Spleen (tissue), 13 donors: ENCODE measurements at places on chromosomes 3 and 15. TPM values are rescaled to one million over a fixed set of nuclear protein-coding genes. Genes with fewer than 3 reads are reported as not detected.

DNA sequence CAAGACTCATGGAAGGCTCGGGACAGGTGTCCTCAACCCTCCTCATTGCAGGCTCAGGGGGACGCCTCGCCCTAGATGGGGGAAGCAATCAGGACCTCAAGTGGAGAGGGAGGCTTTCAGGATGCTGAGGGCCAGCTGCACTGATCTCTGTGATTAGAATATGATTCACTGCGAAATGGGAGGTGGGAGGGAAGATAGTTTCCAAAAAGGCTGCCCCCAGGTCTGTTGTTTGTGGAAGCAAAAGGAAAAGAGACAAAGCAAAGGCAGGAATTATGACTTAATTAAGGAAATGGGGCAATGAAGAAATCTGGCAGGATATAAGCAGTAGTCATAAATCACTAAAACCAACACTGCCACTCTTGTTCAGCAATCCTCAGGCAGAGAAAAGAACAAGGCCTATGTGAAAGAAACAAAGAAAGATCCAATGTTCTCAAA lies 85.6 kb upstream of the ABHD17C start:
- no peak for DNase-seq

- peak; percentile 73 for DNase-seq
Observed at GRCh38 chr3:10357592-10358308, 36.8 kb upstream of the SEC13 start.

GRCh38 chr15:101210466-101210865 lies 41.4 kb downstream of the CHSY1 start:
- DNase-seq = no peak

DNA sequence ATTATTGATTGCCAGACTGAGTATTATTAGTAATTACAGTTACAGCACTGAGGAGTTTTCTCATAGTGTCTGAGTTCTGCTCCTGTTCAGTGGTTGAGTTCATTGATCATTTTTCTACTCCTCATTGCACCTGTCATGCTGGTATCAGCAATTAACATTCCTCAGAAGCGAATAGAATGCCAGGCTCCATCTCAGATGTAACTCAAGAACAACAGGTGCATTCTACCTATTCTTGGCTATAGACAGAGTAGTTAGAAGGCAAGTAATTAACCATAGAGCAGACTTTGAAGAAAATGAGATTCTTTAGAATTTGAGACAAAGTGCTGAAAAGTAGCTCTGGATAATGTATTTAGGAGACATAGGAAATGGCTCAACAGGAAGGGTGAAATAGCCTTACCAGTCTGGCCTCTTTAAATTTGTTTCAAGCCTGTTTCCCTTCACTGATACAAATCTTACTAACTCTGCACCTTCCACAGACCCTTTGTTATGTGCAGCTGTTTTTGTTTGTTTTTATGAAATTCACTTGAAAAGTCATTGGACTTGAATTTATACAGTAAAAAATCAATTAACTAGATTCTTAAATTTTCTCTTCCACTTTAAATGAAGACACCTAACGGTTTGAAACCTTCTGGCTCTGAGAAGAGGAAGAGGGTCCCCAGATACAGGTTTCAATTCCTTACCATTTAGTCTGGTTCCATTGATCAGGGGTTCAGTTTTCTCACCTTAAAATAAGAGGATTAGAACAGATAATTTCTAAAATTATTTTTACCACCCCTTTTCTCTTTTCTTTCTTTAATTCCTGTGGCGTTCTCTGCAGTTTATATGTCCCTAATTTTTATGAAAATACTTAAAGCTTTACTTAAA lies 109.6 kb downstream of the FNDC3B start:
- DNase-seq = no peak

- no peak for DNase-seq
Observed at GRCh38 chr15:69222002-69222474, 61.6 kb downstream of the GLCE start.

DNA sequence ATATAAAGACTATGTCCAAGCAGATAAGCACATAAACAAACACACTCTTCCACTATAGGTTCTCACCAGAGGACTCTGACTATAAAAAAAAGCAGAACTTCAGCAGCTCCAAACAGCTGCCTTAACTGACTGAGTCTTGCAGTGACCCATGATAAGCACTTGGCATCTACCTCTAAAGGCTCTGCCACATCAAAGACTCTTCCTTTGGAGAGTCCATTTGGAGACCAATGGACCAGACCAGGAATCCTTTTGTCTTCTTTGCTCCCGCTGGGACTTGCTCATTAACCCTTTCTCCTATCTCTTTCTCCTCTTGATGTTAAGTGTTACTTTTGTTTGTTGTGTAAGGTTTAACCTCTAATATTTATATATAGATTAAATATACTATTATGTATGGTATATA lies 424.1 kb downstream of the RSL24D1 start:
- no peak for DNase-seq

GRCh38 chr3:128320551-128321340 lies 145.9 kb downstream of the DNAJB8 start:
- DNase-seq = no peak

GRCh38 chr3:141243271-141243707 lies 11.7 kb downstream of the PXYLP1 start:
- no peak for DNase-seq

DNA sequence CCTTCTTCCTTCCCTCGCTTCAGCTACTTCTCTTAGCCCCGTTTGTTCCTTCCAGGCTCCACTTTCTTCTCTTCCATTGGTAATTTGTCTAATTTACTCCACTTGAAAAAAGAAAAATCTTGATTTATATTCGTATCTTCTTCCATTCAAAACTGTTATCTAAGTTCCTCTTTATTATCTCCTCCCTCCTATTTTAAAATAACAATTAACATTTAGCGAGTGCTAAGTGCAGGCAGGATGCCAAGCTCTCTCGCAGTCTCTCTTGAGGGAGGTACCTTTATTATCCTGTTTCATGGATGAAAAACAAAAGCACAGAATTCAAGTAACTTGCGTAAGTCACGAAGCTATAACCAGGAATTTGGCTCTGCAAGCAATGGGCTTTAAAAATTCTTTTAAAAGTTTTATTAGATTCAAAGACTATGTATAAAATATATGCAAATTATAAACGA lies 418.9 kb upstream of the NAALADL2 start:
- no peak for DNase-seq

DNA sequence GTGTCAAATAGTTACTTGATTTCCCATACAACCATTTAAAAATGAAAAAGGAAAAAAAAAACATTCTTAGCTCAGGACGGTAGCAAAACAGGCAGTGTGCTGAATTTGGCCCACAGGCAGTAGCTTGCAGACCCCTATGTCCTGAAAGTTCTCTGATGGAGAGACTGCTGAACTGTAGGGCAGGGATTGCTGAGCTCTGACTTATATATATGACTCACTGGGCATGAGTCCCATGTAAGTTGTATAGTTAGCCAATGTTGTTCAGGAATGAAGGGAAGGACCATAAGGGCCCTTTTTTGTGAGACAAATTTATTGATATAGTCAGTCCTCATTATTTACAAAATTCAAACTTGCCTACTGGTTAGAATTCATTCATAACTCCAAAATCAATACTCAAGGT lies 36.9 kb upstream of the FRMD4B start:
- no peak for DNase-seq

GRCh38 chr15:72358650-72359171 lies 17.1 kb downstream of the HEXA start:
- peak; percentile 79 for DNase-seq

- DNase-seq = peak; percentile 94
Observed at GRCh38 chr15:76190751-76191538, 120.3 kb downstream of the ETFA start.

GRCh38 chr3:61438253-61439121 lies 122.9 kb upstream of the PTPRG start:
- no peak for DNase-seq

DNA sequence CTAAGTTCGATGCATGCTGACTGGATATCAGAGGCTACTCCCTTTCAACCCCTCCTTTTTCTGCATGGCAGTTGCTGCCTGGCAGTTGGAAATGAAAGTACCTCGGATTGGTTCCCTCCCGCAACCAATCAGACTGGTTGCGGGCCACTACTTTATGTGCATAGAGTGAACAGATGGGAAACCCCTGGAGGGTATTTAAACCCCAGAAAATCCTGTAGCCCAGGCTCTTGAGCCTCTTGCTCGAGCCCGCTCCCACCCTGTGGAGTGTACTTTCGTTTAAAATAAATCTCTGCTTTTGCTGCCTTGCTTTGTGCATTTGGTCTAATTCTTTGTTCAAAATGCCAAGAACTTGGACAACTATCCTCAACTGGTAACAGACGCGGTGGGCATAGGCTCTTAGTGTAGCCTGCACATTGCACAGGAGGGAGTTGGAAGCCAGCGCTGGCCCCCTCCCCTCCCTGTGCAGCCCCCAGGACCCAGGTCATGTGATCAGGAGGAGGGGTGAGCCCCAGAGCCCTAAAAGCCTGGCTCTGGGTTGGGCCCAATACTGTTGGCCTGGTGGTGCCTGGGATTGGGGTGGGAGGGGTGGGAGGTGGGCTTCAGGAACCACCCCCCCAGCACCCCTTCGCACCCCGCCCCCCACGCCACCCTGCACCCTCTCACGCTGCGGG lies 26.8 kb downstream of the RHCG start:
- no peak for DNase-seq

GRCh38 chr3:4413467-4413866 lies 53.6 kb downstream of the SUMF1 start:
- no peak for DNase-seq

DNA sequence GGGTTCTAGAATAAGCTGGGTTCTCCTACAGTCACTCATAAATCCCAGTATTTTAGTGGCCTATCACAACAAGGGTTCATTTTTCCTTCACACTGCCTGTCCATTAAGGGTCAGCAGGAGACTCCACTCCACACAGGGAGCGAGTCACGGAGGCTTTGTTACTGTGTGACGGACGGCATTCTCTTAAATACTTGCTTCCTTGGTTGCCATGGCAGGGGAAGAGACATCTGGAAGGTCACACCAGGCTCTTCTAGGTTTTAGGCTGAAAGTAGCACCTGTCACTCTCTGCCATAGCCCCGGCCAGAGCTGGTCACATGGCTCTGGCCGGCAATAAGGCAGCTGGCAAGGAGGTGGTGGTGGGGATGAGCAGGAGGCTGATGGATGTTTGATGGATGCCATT lies 89.4 kb upstream of the ANKRD34C start:
- DNase-seq = no peak

- DNase-seq = no peak
Observed at GRCh38 chr3:147415874-147416273, 6.7 kb downstream of the ZIC1 start.

- DNase-seq = no peak
Observed at GRCh38 chr3:171796625-171797264, 13.5 kb downstream of the PLD1 start.

GRCh38 chr3:82129221-82129801 lies 367.9 kb upstream of the GBE1 start:
- no peak for DNase-seq

- no peak for DNase-seq
Observed at GRCh38 chr15:33104212-33104611, 90.3 kb downstream of the FMN1 start.

GRCh38 chr3:120428924-120429323 lies 21.9 kb downstream of the FSTL1 start:
- no peak for DNase-seq

DNA sequence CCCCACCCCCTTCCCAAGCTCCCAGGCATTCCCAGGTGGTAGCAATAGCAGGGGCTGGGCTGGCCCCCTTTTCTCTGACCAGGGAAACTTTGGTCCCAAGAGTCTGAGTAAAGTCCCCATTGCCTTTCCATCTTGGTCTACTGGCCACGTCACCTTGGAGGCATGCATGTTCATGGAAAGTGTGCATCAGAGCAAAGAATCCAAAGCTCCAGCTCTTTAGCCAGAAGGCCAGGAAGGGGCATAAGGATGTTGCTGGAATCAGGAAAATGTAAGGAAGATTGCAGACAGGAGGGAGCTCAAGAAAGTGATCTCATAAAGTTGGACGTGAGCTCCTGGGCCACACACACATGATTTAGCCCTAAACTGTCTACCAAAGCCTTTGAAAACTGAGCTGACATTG lies 63.6 kb downstream of the KBTBD12 start:
- no peak for DNase-seq

GRCh38 chr3:100756441-100756840 lies 47.1 kb downstream of the TFG start:
- DNase-seq = no peak

DNA sequence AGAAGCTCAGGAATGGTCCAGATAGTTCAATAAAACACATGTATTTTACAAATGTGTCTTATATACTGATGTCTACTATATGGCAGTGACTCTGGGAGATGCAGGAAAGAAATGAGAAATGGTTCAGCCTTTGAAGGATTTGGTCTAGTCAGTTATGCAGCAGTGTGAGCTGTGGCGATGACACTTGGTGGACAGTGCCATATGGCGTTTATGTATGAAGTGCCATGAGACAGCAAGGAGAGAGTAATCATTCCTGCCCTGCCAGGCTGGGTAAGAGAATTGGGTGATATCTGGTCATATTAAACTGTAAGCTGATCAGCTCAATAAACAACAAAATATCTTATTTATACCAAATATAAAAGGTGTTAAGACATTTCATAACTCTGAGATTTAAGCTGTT lies 47.6 kb upstream of the ANP32A start:
- no peak for DNase-seq

LCTL gene
- polyA plus RNA-seq = not detected

CCNB2 gene
- polyA plus RNA-seq = 1.3 TPM

WDR72 gene
- polyA plus RNA-seq = not detected

CD200R1 gene
- 1.3 TPM for polyA plus RNA-seq

EPHB1 gene
- 0.20 TPM for polyA plus RNA-seq

FBXW12 gene
- polyA plus RNA-seq = not detected

PLSCR5 gene
- polyA plus RNA-seq = not detected

PFKFB4 gene
- polyA plus RNA-seq = 3.8 TPM

CCR9 gene
- polyA plus RNA-seq = 1.3 TPM

CCDC13 gene
- polyA plus RNA-seq = 0.93 TPM

HRG gene
- polyA plus RNA-seq = not detected

ITPKA gene
- polyA plus RNA-seq = 0.18 TPM

THBS1 gene
- polyA plus RNA-seq = 8.4 TPM

GPR62 gene
- polyA plus RNA-seq = 0.05 TPM

THPO gene
- 0.17 TPM for polyA plus RNA-seq

PLA2G4E gene
- not detected for polyA plus RNA-seq

RTP3 gene
- not detected for polyA plus RNA-seq

SSUH2 gene
- 2.0 TPM for polyA plus RNA-seq
